ENCODE measurements at places on chromosomes 3 and 15. TPM values are rescaled to one million over a fixed set of nuclear protein-coding genes. Genes with fewer than 3 reads are reported as not detected.

ST8SIA2 gene
- total RNA-seq = 4.1 TPM

KCTD6 gene
- total RNA-seq = 27.2 TPM

OSBPL10 gene
- 49.7 TPM for total RNA-seq

TMOD2 gene
- 44.7 TPM for total RNA-seq

FBXO40 gene
- not detected for total RNA-seq

SEC61A1 gene
- total RNA-seq = 55.9 TPM

NPAP1 gene
- not detected for total RNA-seq

- no peak for DNase-seq
- H3K27ac ChIP-seq = no peak overlapping the region
- H3K4me3 ChIP-seq = no peak overlapping the region
- H3K27me3 ChIP-seq = no peaks in the 10 kb centered on the region
- no peaks in the 10 kb centered on the region for H3K36me3 ChIP-seq
These were observed 2.5 kb upstream of the TLNRD1 start for GRCh38 chr15:80998251-80998650.

DNA sequence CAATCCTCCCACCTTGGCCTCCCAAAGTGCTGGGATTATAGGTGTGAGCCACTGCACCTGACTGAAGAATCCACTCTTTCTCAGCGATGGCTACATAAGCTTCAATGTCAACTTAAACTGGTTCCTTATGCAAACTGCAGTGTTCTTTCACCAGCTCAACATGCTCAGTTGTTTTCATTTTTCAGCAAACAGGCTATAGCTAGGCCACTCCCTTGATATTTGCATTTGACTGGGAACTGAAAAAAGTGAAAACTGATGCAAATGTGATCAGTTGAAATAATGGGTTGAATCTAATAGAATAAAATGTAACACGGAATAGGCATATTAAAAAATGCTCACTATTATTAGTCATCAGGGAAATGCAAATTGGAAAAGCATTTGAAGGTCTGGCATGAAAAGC is 74.2 kb upstream of the GCNT3 start:
- no peak for DNase-seq
- no peaks in the 10 kb centered on the region for H3K36me3 ChIP-seq
- no peaks in the 10 kb centered on the region for H3K4me1 ChIP-seq
- no peaks in the 10 kb centered on the region for H3K27me3 ChIP-seq
- H3K27ac ChIP-seq = no peak overlapping the region
- no peak overlapping the region for H3K4me3 ChIP-seq

DNA sequence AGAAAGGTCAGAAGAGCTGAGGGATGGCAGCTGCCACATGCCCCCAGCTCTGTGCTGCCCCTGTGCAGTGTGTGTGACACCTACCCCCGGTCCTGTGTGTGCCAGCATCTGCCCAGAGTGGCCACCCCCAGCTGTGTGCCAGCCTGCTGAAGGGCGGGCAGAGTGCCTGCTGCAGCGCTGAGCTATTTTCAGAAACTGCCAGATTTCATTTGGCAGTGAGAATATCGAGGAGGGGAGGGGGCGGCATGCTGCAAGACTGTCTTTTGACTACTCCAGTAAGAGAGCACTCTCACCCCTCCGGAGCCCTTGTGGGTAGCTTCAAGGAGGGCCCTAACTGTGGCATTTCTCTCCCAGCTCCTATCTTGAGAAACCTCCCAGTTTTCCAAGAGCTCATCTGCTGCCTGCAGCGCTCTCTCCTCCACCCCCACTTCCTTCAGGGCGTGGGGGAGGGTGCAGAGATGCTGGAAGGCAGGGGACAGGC is 25.2 kb upstream of the DOCK3 start:
- H3K27me3 ChIP-seq = no peaks in the 10 kb centered on the region
- no peak overlapping the region for H3K27ac ChIP-seq
- DNase-seq = no peak
- H3K4me1 ChIP-seq = no peaks in the 10 kb centered on the region
- H3K4me3 ChIP-seq = no peak overlapping the region
- no peaks in the 10 kb centered on the region for H3K36me3 ChIP-seq

- no peak for DNase-seq
- H3K27me3 ChIP-seq = no peaks in the 10 kb centered on the region
- no peak overlapping the region for H3K4me3 ChIP-seq
- no peaks in the 10 kb centered on the region for H3K36me3 ChIP-seq
These were observed 61.6 kb downstream of the TMEM39A start for GRCh38 chr3:119401503-119402440.

GRCh38 chr15:33746203-33746602 is 222.1 kb upstream of the CHRM5 start:
- no peak for DNase-seq
- H3K36me3 ChIP-seq = no peaks in the 10 kb centered on the region
- no peak overlapping the region for H3K27ac ChIP-seq
- no peak overlapping the region for H3K4me3 ChIP-seq
- H3K27me3 ChIP-seq = no peaks in the 10 kb centered on the region
- H3K4me1 ChIP-seq = no peaks in the 10 kb centered on the region

GRCh38 chr15:41713047-41713446 is 52.8 kb downstream of the MGA start:
- H3K4me1 ChIP-seq = no peaks in the 10 kb centered on the region
- H3K27ac ChIP-seq = no peak overlapping the region
- no peaks in the 10 kb centered on the region for H3K36me3 ChIP-seq
- DNase-seq = peak; percentile 19

DNA sequence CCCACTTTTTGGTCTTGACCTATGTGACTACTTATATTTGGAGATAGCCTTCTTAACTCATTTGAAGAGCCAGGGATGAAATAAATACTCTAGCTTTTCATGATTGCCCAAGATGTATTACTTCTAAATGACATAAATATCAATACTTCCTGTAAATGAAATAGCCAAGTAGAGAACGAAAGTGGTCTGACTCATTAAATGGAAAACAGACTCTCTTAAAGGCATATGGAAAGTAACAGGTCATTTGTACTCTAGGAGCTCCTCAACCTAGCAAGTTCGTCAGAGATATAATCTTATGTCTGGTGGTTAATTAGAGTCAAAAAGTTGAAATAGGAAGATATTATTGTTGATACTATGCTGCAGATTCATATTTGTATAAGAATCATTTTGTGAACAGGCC is 1105.4 kb downstream of the TUSC7 start:
- H3K36me3 ChIP-seq = no peaks in the 10 kb centered on the region
- H3K4me1 ChIP-seq = no peaks in the 10 kb centered on the region
- H3K27ac ChIP-seq = no peak overlapping the region
- H3K4me3 ChIP-seq = no peak overlapping the region

- H3K36me3 ChIP-seq = no peaks in the 10 kb centered on the region
- no peak overlapping the region for H3K4me3 ChIP-seq
- no peak for DNase-seq
- H3K4me1 ChIP-seq = peaks cover 4% of the 10 kb centered on the region
- H3K27me3 ChIP-seq = no peaks in the 10 kb centered on the region
- H3K27ac ChIP-seq = no peak overlapping the region
These were observed 301.8 kb downstream of the LPP start for GRCh38 chr3:188455748-188456147.

- H3K27me3 ChIP-seq = no peaks in the 10 kb centered on the region
- H3K27ac ChIP-seq = no peak overlapping the region
- peaks cover 4% of the 10 kb centered on the region for H3K4me1 ChIP-seq
These were observed 417.5 kb upstream of the TPRG1 start for GRCh38 chr3:188754267-188754666.

- H3K27ac ChIP-seq = no peak overlapping the region
- no peaks in the 10 kb centered on the region for H3K27me3 ChIP-seq
- no peaks in the 10 kb centered on the region for H3K36me3 ChIP-seq
These were observed 11.3 kb downstream of the PLA2G4D start for GRCh38 chr15:42082823-42083604.

DNA sequence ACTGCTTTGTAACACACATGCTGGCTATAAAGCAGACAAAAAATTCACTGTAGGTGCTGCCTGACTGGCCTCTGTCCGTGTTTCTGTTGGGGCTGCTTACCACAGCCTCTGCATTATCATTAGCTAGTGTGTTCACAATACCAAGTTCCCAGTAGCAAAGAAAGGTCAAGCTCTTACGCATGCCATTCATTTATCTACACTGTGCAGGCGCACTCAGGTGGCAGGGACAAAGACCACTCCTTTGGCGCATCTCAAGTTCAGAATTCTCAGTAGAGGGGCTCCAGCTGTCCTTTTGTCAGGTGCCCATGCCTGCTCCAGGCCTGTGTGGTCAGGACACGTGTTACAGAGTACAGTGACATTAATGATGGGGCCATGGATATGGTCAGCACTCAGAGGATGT is 22.3 kb downstream of the MLH1 start:
- no peaks in the 10 kb centered on the region for H3K27me3 ChIP-seq
- H3K27ac ChIP-seq = no peak overlapping the region
- no peak overlapping the region for H3K4me3 ChIP-seq
- no peak for DNase-seq

DNA sequence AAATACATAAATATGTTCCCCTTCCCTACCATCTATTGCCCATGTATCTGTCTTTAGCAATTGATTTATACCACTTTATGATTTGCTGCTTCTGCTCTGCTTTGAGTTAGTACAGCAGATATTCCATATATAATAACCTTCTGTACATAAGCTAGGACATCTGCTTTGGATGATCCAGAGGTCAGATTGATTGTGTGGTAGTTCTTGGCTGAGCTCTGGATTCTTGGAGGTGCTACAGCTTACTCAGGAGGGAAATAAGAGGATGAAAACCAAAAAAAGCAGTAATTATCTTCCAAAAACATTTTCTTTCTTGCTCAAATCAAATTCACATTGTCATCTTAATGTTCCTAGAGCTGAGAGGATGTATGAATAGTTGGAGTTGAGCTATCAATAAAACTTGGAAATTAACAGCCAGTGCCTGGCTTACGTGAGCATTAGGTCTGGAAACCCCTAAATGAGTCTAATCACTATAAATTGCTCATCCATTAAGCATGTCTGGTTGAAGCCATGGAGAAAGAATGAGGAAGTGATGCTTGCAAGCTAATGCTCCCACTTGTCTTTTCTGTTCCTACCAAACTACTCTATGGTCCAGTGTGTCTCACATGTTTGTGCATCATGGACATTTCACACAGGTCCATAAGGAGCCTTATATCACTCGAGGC is 36.3 kb upstream of the TMEM42 start:
- H3K36me3 ChIP-seq = no peaks in the 10 kb centered on the region
- no peaks in the 10 kb centered on the region for H3K27me3 ChIP-seq
- no peak overlapping the region for H3K27ac ChIP-seq
- no peaks in the 10 kb centered on the region for H3K4me1 ChIP-seq

GRCh38 chr15:78662028-78662427 is 21.0 kb upstream of the CHRNB4 start:
- no peaks in the 10 kb centered on the region for H3K36me3 ChIP-seq
- no peak for DNase-seq
- H3K27me3 ChIP-seq = no peaks in the 10 kb centered on the region
- no peak overlapping the region for H3K27ac ChIP-seq

GRCh38 chr15:74680456-74680855 is 15.4 kb downstream of the EDC3 start:
- H3K27me3 ChIP-seq = no peaks in the 10 kb centered on the region
- no peaks in the 10 kb centered on the region for H3K36me3 ChIP-seq
- H3K27ac ChIP-seq = no peak overlapping the region
- H3K4me3 ChIP-seq = no peak overlapping the region

GRCh38 chr3:127166501-127167065 is 26.3 kb upstream of the PRR23E start:
- no peaks in the 10 kb centered on the region for H3K36me3 ChIP-seq
- no peak for DNase-seq
- H3K4me1 ChIP-seq = no peaks in the 10 kb centered on the region

- H3K4me1 ChIP-seq = no peaks in the 10 kb centered on the region
- no peaks in the 10 kb centered on the region for H3K36me3 ChIP-seq
- no peak for DNase-seq
- peak overlapping the region; percentile 75 for H3K27ac ChIP-seq
These were observed 20.2 kb upstream of the CORO2B start for GRCh38 chr15:68558318-68559305.

DNA sequence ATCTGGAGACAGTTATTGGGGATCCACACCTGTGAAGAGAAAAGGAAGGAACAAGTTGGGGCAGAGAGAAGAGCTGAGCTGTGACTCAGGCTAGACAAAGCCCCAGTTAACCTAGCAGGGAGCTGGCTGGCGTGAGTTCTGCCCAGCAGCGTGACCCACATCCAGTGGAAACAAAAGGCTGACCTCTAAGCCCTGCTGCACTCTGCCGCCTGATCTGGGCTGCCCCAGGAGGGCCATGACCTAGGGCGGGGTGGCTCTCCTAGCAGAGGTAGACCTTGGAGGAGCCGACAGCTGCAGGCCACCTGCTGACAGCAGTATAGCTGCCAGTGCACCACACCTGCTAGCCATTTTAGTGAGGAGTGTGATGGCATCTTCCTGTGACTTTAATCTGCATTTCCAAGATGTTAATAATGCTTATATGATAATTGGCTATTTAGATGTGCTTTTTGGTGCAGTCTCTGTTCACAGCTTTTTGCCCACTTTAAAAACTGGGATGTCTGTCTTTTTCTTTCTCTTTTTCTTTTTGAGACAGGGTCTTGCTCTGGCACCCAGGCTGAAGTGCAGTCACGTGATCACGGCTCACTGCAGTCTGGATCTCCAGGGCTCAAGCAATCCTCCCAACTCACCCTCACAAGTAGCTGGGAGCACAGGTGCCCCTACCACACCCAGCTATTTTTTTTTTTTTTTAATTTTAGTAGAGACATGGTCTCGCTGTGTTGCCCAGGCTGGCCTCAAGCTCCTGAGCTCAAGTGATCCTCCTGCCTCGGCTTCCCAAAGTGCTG is 78.1 kb downstream of the LSM3 start:
- H3K27ac ChIP-seq = no peak overlapping the region
- no peaks in the 10 kb centered on the region for H3K27me3 ChIP-seq
- no peaks in the 10 kb centered on the region for H3K4me1 ChIP-seq
- no peaks in the 10 kb centered on the region for H3K36me3 ChIP-seq
- peak; percentile 11 for DNase-seq
- H3K4me3 ChIP-seq = no peak overlapping the region

All from uterus (tissue), 4 donors.